ENCODE measurements at places on chromosomes 5 and 9.

- no peak for DNase-seq
These were observed 8.8 kb upstream of the UBE2QL1 start for GRCh38 chr5:6439588-6440550.

- DNase-seq: peak; percentile 50
These were observed 1.6 kb downstream of the HINT1 start for GRCh38 chr5:131163276-131164119.

DNA sequence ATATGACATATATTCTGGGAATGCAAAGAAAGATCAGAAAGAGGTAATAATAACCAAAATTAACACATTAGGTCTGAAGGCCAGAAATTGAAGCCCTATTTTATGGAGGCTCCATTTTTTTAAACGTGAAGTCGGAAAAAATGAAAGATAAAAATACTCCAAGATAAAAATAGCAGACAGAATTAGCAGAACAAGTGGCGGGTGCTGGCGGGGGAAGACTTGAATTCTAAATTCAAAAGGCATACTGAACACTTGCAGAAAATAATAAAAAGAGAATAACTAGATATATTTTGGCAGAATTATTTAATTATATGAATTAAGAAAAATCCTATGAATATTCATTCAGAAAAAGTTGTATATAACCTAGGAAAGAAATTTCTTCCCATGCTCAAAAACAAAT lies 543.7 kb upstream of the ACO1 start:
- no peak for DNase-seq

- DNase-seq: peak; percentile 40
These were observed 202.1 kb downstream of the SNX18 start for GRCh38 chr5:54719384-54720283.

DNA sequence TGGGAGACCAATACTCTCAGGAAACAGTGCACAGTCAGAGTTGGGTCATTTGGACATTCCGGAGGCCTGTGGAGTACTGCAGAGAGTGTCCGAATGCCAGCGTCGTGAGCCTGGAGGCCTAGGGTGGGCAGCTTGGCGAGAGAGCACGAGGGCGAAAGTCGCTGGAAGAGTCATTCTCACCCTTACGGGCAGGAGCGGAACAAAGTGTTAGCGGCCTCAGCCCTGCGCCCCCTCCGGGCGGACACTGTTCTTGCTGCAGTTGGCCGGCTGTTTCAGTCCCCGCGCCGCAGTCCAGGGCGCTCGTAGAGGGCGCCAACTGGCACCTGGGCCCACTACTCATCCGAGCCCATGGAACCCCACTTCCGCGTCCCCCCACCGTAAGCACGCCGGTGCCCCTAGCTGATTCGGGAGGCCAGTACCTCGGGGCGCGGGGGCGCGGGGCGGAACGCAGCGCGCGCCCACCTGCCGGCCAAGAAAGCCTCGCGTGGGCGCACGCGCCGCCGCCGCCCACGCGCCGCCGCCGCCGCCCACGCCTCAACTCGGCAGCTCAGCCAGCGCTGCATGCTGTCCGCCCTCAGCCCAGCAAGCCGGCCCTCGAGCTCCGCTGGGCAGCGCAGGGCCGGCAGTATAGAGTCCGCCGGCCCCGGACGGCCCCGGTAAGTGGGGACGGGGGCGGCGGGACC lies 99.7 kb upstream of the CCL21 start:
- DNase-seq: peak; percentile 8

DNA sequence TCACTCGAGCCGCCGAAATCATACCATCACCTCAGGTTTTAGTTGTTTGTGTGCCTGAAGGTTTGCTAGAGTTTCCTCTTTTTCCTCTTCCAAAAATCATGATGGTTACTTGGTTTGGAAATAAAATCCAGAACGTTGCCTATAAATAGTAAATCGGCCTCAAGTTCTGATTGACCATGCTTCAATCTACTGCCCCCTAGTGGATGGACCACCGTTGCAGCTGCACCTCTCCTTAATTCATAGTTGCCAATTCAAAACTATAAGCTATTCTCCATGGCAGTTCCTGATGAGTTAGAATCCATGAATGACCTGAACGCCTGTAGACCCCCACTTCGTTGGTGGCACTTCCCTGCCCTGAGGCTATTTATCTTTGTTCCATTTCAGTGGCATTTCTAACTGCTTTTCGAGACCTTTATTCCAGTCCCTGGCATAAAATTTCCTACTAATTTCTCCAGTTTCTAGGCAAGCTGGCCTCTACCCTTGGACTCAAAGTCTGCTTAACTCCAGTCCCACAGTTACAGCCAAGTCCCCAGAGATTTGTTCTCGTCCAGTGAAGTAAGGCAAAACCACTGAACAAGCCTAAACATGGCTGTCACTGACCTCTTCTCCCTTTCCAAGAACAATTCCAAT lies 422.6 kb downstream of the EFNA5 start:
- peak; percentile 50 for DNase-seq

- DNase-seq: no peak
These were observed 1125.4 kb downstream of the EFNA5 start for GRCh38 chr5:106545325-106545724.

GRCh38 chr9:88567870-88568269 lies 32.9 kb downstream of the NXNL2 start:
- no peak for DNase-seq

GRCh38 chr5:173328844-173329490 lies 753 bp upstream of the STC2 start:
- no peak for DNase-seq

DNA sequence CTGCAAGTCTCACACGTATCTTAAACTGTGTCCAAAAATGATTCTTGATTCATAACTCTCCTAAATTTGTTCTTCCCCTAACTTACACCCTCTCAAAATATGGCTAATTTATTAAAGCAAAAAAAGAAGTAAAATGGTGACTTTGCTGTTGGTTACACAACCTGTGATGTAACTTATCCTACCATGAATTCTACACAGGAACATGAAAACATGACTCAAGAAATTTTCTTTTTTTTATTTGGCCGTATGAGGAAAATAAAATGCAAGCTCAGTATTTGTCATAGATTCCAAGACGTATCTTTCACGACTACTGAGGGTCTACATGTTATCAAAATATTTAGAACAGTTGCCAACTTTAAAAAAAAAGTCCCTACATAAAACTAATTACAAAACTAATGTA lies 9.2 kb downstream of the LIFR start:
- DNase-seq: no peak

GRCh38 chr5:126395198-126395597 lies 28.0 kb upstream of the GRAMD2B start:
- no peak for DNase-seq

- DNase-seq: no peak
These were observed 64.9 kb downstream of the PTTG1 start for GRCh38 chr5:160486573-160486972.

- no peak for DNase-seq
These were observed 86.8 kb upstream of the CD180 start for GRCh38 chr5:67283275-67283987.

DNA sequence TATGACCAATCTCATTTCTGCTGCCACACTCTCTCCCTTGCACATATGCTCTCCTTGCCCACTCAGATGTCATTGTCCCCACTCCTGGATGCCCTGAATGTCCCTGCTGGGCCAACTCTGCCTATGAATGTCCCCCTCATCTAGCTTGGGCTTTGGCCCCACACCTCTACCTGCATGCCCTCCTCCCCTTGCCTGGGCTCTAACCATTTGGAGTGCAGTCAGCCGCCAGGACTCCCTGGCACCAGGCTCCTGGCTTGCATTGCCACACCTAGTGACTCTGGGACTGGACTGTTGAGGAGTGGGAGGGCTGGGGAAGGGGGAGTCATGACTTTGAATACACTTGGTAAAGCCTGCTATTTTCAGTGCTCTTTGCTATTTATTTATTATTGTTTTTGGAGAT lies 41.6 kb upstream of the POMT1 start:
- DNase-seq: no peak

DNA sequence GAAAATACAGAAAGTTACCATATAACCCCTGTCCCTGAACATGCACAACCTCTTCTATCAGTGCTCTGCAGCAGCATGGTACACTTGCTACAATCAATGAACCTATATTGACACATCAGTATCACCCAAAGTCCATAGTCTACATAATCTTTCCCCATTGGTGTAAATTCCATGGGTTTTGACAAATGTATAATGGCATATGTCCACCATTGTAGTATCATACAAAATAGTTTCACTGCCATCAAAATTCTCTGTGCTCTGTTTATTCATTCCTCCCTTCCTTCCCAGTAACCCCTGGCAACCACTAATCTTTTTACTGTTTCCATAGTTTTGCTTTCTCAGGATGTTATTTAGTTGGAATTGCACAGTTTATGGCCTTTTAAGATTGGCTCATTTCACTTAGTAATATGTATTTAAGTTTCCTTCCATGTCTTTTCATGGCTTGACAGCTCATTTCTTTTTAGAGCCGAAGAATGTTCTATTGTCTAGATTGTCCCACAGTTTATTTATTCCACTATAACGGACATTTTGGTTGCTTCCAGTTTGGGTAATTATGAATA lies 1707.0 kb downstream of the EFNA5 start:
- DNase-seq: no peak

DNA sequence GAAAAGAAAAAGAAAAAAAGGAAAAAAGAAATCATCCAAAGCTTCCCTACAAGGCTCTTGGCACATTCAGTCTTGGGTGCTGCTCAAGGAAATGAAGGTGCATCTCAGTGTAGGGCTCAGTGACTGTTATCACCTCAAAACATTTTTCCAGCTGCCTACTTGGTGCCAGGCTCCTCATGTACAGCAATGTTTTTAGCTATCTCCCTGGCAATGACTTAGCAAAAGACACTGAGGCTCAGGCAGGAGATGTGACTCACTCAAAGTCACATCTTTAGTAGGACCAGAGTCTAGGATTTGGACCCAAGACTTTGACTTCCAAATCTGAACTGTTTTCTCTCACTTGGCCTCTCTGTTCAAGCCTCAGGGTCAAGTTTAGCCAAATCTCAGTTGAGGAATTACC lies 264.2 kb downstream of the CRB2 start:
- no peak for DNase-seq

All from inflammatory macrophage (primary cell).